Vein endothelial cell (primary cell): ENCODE measurements at places on chromosomes 1 and 21. TPM values are rescaled to one million over a fixed set of nuclear protein-coding genes. Genes with fewer than 3 reads are reported as not detected.

The C2CD4D gene
- under 0.01 TPM in 1 of 2 replicates, not detected in the other for total RNA-seq

The RAB25 gene
- total RNA-seq = not detected in 2 replicates

The SIM2 gene
- under 0.01 TPM in 1 of 2 replicates, not detected in the other for total RNA-seq

The GJA9 gene
- total RNA-seq = not detected in 2 replicates

The FCRL2 gene
- not detected in 2 replicates for total RNA-seq

The CAMTA1 gene
- total RNA-seq = 51.5 and 64.7 TPM in 2 replicates

The TACSTD2 gene
- total RNA-seq = 15.9 and 23.8 TPM in 2 replicates

The PI4KB gene
- total RNA-seq = 41.3 and 47.4 TPM in 2 replicates

The ADORA1 gene
- not detected in 2 replicates for total RNA-seq

The MROH9 gene
- total RNA-seq = not detected in 2 replicates

The PAQR6 gene
- total RNA-seq = 0.33 and 0.57 TPM in 2 replicates

The ANGEL2 gene
- total RNA-seq = 39.2 and 50.2 TPM in 2 replicates

The SYPL2 gene
- under 0.01 TPM in 1 of 2 replicates, not detected in the other for total RNA-seq

The OR2AK2 gene
- total RNA-seq = 0.19 TPM in 1 of 2 replicates, not detected in the other

The ASB17 gene
- not detected in 2 replicates for total RNA-seq

The DIO1 gene
- not detected in 2 replicates for total RNA-seq

The FMN2 gene
- total RNA-seq = under 0.01 and 0.19 TPM in 2 replicates

The F5 gene
- total RNA-seq = under 0.01 TPM in 1 of 2 replicates, not detected in the other
